ENCODE measurements at places on chromosomes 6 and 20.

DNA sequence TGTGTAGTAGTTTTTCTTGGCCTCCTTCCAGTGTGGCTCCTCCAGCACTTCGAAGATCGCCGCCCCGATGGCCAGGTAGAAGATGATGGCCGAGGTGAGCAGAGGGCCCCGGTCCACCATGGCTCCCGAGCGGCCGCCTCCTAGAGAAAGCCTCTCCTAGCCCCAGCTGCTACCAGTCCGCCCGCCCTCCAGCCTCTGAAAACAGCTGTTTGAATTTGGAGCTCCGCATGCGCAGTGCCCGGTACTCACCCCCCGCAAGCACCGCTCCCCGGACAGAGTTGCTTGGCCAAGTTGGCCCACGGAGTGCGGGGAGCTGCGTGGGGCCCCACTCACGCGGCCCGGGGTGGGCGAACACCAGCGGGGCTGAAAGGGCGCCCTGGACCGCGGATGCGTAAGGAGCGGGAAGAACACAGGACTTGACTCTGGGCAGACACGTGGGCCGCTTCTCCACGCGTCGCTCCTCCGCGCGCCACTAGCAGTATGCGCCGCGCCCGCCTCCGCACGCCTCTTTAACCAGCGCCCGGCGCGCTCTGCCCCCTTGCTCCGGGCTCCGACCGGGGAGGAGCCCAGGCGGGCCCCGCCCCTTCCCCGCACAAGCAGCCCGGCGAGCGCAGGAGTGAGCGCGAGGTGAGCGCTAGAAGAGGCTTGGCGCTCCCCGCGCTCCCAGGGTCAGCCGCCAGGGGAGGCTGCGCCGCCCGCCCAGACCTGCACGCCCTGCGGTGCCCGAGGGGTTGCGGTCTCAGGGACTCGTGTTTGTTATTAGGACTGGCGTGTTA lies at the start of gene KCNK5:
Gene KCNK5, minus strand, starts transcription at position 484 of the 776 bp plus-strand sequence. Its CDS starts 364 bp downstream, at position 120.
- DNase-seq: peak; percentile 52

- DNase-seq: no peak
Measured at GRCh38 chr6:1399085-1399780, 9.9 kb downstream of the FOXF2 start.

DNA sequence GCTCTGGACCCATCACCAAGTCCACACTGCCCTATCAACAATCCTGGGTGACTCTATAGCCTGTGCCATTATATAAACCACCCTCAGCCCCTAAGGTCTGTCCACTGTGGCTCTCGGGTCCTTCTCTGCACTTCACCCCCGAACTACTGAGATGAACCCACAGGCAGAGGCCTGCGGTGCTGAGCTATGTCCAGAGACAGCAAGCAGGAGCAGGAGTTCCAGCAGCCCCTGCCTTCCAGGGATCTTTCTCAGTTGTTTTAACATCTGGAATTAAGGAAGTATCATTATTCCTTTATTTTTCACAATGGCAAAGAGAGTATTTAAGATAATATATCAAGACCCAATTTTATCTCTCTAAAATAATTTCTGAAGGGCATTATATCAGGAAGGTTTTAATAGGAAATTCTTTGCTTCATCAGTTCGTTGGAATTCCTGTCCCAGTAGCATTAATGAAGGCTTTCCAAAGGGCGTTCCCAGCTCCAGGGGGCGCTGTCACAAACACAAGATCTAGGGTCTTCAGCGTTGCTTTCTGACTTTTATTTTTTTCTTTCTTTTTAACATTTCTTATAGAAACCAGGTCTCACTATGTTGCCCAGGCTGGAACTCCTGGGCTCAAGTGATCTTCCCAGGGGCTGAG lies 27.3 kb downstream of the RRBP1 start:
- DNase-seq: no peak

DNA sequence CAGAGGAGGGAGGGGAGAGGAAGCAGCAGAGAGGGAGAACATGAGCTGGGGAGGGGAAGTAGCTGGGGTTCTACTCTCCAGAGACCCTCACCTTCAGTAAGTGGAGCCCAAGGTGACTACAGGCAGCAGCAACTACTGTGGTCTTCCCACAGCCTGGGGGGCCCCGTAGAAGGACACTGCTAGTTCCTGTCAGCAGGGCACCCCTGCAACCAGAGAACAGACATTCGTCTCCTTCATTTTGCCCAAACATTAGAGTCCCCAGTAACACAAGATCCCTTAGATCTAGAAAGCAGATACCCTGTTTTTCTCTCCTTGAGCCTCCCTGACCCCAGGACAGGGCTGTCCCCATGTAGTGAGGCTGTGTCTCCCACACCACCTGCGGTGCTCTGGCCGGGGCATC lies 8.2 kb downstream of the GNMT start:
- no peak for DNase-seq

DNA sequence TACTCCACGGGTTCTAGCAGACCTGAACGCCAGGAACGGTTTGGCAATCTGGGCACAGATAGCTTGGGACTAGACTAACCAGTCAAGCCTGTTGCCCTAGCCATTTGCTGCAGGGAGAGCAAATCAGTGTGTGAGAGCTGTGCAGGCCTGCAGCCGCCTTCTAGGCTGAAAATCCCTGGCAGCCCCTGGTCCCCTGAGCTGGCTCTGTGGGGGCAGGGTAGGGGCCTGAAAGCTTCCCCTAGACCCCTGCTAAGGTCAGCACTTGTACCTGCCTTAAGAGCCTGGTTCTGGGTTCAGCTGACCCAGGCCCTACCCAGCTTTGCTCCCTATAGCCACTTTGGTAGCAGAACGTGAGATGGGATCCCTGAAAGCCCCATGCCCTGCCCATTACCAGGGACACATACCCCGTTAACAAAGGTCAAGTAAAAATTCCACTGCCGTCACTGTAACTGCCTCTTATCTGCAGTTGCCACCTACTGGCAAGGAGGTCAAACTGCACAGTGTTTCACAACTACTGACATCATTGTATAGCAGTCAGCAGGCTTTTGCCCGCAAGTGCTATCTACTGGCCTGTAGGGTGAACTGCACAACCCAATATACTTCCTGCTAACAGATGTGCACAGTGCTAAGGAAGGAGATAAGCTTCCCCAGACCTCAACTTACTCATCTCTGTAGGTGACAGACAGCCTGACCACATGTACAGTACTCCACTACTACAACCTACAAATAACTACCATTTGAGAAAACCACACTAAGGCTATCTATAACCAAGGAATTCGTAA lies 95.1 kb upstream of the OLIG3 start:
- peak; percentile 25 for DNase-seq

DNA sequence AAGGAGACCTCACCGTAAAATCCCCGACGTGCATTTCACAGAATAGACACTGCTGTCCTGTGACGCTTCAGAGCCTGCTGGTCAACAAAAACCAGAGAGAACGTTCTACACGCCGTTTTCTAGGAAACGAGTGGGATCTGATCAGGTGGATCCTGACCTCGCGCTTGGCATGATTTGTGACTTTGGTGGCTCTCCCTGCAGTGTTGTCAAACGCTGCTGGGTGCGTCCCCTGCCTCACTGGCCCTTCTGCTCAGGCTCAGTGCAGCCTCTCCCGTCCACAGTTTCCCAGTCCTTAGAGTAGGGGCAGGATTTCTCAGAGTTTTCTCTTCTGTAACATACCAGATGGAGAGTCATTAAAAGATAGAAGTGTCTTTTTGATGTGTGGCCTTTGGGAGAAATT lies 27.6 kb upstream of the IRF4 start:
- no peak for DNase-seq

DNA sequence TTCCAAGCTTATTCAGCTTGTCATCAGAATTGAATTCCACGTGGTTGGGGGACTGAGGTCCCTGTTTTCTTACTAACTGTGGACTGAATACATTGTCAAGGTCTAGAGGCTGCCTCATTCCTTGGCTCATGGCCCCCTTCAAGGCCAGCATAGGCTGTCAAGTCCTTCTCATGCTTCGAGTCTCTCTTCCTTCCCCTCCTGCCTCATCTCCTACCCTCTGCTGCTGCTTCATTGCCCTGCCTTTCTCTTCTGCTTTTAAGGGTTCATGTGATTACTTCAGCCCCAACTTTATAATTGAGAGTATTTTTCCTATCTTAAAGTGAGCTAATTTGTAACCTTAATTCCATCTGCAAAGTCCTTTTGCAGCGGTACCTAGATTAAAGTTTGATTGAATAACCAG lies 27.6 kb upstream of the ZNF831 start:
- DNase-seq: no peak

- DNase-seq: no peak
Measured at GRCh38 chr20:61690993-61691838, 374.5 kb downstream of the TAF4 start.
